Stimulated activated CD8-positive, alpha-beta memory T cell treated with anti-CD3 and anti-CD28 coated beads, Interleukin-4, amount 100 ng/mL, for 4 hours (primary cell): ENCODE measurements at places on chromosomes 16 and 17.

DNA sequence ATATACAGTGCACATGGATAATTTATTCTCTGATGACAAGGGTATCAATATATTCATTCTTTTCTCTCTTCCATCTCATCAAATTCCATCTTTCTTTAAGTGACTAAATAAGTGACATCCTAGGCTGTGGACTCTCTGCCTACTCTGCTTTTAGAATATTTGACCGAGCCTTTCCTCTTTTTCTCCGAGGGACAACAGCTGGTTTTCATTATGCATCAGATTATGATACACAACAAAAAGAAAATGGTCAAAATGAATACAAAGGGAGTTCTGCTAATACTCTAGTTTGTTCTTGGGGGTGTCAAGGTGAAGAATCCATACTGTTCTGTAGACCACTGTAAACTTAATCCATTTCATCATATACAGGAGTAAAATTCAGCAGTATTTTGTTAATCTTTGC, 942.6 kb downstream of the KCNJ2 start:
- no peak for DNase-seq

DNA sequence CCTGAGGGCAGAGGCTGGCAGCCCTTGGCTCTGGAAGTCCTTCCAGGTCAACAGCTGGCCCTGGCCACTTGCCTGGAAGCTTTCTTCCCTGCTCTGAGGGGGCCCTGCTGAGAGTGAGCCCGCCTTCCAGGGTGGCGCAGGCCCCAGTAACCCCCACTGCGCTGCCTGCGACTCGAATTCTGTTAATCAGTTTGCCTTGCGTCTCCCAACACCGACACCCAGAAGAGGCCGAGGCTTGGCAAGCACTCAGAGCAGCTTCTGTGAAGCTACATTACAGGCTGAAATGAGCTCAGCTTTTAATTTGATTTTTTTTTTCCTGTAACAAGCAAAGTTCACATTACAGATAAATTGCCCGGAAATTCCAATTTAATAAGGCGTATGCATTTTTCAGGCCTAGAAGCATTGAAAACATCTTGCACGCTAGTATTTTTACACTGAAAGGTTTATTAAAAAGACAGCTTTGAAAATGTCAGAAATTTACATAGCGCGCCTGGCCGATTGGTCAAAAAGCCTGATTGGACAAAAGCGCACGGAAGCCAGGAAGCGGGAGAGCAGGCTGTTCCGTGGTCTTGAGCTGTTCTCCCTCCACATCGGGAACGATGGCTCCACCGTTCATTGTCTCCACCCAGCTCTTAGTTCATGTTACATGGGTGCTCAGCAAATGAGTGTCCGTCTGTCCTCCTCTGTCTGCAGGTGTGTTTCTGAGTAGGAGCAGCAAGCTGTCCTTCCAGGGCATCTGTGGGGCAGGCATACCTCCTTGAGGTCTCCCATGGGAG, 65.5 kb upstream of the HSBP1 start:
- DNase-seq, result no peak

DNA sequence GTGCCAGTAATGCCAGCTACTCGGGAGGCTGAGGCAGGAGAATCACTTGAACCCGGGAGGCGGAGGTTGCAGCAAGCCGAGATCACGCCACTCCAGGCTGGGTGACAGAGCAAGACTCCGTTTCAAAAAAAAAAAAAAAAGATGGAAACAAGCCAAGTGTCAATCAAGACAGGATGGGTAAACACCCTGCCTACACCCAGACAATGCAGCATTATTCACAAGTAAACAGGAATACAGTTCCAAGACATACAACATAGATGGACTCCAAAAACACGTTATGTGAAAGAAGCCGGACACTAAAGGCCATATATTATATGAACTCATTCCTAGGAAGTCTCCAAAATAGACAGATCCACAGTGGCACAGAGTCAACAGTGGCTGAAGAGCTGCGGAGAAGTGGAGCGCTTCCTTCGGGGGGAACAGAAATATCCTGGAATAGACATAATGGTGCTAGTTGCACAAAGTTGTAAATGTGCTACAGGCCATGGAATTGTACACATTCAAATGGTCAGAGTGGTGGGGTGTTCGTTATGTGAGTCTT, 33.9 kb downstream of the ANKRD11 start:
- no peak for DNase-seq

DNA sequence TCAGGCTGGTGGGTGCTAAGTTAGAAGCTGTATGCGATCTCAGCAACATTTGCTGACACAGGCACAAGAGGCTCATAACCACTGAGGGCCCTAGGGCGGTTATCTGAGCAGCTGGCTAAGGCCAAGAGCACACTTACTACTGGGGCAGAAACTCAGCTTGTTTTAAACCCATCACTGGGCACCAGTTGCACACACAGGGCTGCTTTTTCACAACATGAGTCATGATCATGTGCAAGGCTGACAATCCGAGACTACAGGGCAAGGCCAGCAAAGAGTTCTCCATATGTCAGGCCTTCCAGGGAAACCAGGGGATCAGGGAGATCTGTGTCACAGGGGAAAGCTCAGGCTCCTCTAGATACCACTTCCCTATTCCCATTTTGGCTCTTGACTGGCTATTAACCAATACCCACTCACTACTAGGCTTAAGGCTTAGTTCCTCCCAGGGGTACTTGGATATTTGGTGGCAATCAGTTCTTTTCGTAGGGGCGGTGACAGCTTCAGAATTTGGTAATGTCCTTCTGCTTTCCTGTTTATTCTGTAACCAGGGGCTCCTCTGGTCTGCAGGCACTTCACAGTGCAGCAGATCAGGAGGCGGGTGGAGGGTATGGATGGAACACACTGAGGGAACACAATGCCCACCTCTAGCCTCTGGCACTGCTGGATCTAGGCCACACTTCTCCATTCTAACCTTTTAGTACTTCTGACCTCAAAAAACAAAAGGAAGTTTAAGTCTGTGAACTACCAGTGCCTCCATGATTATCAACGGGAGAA, 44.9 kb upstream of the ERN1 start:
- DNase-seq, result no peak

GRCh38 chr16:12871784-12872183, 29.6 kb upstream of the SHISA9 start:
- DNase-seq, result no peak

DNA sequence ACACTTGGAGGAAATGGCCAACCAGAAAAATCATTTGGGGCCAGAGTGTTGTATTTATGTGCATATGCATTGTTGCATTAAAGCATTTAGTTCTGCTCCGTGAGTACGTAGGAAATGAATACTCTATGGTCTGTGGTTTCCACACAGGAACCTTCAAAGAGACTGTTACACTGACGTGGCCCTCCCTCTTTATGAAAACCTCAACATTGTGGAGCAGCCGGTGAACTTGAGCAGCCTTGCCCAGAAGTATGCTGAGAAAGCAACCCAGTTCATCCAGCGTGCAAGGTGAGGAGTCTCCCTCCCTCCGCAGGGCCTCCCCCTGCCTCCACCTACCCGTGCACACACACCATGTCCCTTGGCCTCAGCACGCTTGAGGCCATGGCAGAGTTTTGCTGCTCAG, 65.2 kb downstream of the ARSG start:
- peak; percentile 6 for DNase-seq

DNA sequence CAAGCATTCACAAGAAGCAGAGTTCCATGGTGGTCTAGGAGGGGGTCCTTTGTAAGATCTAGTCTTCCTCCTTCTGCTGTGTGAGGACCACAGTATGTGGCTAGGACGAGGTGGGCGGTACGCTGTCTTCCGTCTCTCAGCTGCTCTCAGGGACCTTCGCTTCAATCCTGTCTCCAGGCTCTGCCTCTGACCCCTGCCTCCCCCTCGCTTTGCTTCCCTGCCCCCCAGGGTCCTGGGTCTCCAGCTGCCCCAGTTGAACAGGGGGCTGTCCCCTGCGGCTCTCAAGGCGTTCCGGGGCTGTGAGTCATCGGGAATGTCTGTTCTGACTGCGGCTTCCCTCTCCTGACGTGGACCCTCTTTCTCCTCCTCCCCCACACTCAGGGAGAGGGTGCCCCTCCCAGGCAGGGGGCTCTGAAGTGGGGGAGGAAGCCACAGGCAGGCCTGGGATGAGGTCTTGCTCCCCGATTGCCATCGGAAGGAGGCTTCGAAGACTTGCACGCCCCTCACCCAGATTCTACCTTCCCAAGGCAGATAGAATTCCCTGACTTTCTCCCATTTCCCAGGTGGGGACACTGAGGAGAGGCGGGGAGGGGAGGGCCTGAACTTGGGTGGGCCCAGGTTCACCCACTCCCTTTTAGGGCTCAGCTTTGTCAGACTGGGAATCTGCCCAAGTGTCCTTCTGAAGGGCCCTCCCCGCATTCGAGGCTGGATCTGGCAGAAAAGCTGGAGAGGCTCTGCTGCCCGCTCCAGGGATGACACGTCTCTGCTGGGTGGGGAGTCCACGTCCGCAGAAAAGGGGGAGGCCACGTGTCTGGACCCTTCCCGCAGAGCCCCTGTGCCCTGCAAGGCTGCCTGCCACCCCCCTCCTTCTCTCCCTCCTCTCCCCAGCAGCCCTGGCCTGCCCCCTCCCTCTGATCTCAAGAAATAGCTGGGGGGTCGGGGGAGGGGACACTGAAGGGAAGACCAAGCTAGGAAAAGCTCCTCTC, 9.1 kb upstream of the COL1A1 start:
- DNase-seq, result no peak

- DNase-seq, result no peak
Observed at GRCh38 chr16:49282690-49283375, 1.2 kb upstream of the CBLN1 start.

DNA sequence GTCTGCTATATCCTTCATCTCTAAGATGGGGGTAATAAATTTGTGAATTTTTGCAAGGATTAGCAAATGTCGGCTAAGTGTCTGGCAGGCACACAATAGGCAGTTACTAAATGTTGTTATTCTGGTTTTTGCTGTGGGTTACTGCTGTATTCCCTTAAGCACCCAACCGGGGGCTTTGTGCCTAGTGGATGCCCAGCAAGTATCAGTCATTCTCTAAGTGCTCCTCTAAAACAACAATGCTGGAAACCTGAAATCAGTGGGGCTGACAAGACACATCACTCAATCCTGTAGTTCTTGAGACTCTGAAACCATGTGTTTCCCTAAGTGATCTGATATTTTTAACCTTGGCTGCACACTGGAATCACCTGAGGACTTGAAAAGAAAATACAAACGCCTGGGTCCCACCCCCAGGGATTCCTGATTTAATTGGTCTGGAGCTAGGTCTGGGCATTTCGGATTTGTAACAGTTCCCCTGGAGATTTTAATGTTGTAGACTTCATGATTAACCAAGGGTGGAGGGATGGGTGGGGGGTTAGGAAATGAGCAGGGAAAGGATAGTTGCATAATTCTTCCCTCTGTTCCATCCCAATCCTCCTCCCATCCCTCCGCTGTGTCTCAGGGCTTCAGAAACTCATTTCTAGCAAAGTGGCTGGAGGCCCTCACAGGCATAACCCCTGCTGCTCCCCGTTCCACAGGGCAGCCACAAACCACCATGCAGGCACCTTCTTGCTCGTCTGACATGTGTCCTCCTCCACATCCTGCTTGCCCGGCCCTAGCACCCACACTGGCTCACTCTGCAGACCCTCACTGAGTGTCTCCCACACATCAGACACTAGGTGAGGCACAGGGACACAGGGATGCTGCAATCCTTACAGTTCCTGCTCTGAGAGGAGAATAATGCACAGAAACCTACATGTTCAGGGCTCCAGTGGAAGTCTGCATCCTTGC, 61.7 kb upstream of the LYRM9 start:
- DNase-seq, result no peak

GRCh38 chr17:80005360-80006338, 30.0 kb downstream of the TBC1D16 start:
- peak; percentile 14 for DNase-seq

GRCh38 chr16:57698812-57699405, 4.3 kb downstream of the DRC7 start:
- DNase-seq, result no peak

DNA sequence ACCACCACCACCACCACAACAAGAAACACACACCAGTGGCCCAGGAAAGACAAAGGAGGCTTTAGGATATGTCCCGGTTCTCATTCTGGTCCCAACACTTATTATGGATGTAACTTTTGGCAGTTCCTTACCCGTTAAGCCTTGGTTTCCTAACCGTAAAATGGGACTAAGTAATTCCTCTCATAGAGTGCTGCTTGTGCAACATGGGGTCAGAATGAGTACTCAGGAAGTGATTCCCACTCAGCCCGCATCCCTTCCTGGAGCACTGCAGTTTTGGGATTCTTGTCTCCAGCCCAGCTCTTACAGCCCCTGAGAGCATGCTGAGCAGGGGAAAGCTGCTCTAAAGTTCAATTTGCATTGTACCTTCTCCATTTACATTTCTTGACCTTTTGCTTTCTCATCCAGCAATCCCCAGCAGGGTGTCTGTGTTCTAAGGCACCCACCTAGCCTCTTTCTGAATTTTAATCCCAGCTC, 262.6 kb downstream of the PRKCA start:
- no peak for DNase-seq

DNA sequence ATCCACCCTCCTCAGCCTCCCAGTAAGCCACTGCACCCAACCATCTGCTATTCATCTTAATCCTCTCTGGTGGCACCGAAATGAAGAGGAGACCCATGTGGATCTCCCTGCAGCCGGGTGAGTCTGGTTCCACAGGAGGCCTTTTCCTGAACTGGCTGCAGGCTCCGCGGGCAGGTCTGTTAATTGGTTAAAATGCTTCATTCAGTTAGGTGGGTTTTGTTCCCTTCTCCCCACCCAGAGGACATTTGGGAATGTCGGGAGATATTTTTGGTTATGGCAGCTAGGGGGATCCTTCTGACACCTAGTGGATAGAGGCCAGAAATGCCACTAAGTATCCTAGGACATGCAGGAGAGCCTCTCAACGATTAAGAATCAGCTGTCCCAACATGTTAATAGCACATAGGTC, 16.7 kb downstream of the C16orf54 start:
- no peak for DNase-seq

DNA sequence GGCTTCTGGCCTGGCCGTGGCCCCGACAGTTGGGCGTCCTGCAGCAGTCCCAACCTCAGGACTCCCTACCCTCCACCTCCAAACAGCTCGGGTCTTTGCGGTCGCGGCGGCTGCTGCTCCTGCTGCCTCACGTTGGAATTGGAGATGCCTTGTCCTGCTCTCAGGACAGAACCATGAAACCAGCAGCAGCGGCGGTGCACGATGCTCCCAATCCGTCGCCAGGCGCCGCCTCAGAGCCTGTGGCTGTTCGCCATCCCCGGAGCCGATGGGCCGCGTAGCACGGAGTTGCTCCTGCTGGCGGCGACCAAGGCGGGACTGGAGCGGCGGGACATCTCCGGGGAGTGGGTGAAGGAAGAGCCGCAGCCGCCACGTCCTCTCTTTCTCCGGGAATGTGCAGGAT, 1965.9 kb downstream of the TP53TG3F start:
- DNase-seq, result no peak

DNA sequence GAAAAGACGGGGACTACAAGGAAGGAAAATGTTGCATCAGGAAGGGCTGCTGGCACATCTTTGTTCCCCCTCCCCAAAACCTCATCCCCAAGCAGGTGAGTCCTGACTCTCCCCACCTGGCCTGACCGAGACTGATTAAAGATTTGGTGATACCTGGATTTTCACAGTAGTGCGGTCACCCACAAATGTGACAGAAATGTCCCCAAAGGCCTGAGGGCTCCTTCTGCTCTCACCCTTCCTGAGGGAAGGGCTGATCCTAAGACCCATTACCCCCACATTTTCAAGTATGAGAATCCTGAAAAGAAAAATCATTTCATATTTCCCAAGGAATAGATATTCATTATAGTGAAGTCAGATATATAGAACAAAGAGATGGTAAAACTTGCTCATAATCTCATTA, 28.8 kb downstream of the TBC1D3B start:
- DNase-seq, result no peak
